Stimulated activated CD4-positive, alpha-beta T cell treated with anti-CD3 and anti-CD28 coated beads, Interleukin-15, amount 100 ng/mL, for 1 hour (primary cell): ENCODE measurements at places on chromosomes 6 and 20.

GRCh38 chr6:6883011-6883410 lies 224.8 kb upstream of the RREB1 start:
- DNase-seq: no peak

DNA sequence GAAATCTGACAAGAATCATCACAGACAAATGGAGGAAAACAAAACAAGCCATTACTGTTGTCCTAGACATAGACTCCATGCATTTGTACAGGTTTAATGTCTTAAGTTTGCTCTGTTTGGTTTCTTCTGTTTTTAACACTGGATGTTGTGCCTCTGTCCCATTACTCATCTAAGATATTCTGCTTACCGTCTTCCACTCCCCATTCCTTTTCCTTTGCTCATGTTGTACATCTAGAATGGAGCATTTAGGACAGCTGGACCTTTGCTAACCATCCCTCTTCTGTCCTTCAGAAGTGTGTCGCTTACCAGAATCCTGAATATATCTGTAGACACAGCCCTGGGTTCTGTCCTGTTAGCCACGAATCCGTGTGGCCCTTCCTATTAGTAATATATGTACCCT lies 35.2 kb downstream of the RAB22A start:
- DNase-seq: no peak

- DNase-seq: no peak
Measured at GRCh38 chr6:156639009-156639721, 138.0 kb upstream of the ARID1B start.

GRCh38 chr20:50320005-50320900 lies 129.6 kb downstream of the CEBPB start:
- no peak for DNase-seq
